Endodermal cell (in vitro differentiated cells): ENCODE measurements at places on chromosomes 4 and X.

GRCh38 chr4:4618847-4619246 is 77.0 kb upstream of the STX18 start:
- no peak for DNase-seq

DNA sequence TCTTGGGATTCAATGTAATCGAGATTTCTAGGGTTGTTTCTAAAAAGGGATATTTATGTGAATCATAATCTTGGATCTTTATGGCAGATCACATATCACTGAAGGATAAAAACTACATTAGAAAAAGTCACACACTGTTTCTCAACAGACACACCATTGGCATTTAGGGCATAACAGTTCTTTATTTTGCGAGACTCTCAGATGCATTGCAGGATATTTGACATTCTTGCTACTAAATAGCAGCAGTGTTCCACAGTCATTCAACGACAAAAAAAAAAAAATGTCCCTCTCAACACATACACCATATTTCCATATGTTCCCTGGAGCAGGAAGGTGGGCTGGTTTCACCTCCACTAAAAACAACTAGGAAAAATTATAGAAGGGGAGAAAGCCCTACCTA is 243.4 kb upstream of the PCDH18 start:
- DNase-seq: no peak

GRCh38 chr4:173275150-173275549 is 59.0 kb downstream of the HMGB2 start:
- DNase-seq: no peak

- DNase-seq: no peak
These were observed 7.0 kb upstream of the ZNF827 start for GRCh38 chr4:145945431-145946155.

DNA sequence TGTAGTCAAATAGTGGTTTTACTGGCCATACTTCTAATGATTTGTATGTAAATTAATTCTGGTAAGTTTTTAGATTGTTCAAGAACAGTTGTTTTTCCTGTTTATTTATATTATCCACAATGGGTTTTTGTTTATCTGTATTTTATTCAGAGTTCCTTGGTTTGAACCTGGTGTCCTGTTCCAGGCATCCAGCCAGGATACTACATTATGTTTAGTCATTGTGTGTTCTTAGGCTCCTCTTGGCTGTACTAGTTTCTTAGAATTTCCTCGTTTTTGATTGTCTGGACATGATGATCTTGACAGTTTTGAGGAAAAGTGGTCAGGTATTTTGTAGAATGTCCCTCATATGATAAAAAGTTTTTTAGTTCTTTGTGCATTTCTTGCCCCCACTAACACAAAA is 7.8 kb downstream of the TIGD2 start:
- DNase-seq: no peak

DNA sequence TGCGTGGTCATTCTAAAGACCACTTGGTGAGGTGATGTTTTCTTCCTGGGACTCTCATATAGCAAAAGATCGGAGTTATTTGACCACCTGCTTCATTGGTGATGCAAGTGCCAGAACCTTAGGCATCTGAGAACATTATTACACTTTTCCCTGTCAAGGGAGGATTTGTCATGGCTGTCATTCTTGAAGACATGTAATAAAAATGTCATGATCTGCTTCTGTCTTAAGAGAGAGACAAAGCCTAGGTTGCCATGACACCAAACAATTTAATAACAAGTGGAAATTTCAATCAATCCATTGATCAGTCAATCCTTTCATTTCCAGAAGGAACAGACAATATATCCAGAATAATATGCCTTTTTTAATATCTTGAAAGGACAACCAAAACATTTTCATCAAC is 97.9 kb upstream of the OR13H1 start:
- no peak for DNase-seq
